NCI-H526 (cell line): ENCODE measurements at places on chromosomes 13 and 19.

DNA sequence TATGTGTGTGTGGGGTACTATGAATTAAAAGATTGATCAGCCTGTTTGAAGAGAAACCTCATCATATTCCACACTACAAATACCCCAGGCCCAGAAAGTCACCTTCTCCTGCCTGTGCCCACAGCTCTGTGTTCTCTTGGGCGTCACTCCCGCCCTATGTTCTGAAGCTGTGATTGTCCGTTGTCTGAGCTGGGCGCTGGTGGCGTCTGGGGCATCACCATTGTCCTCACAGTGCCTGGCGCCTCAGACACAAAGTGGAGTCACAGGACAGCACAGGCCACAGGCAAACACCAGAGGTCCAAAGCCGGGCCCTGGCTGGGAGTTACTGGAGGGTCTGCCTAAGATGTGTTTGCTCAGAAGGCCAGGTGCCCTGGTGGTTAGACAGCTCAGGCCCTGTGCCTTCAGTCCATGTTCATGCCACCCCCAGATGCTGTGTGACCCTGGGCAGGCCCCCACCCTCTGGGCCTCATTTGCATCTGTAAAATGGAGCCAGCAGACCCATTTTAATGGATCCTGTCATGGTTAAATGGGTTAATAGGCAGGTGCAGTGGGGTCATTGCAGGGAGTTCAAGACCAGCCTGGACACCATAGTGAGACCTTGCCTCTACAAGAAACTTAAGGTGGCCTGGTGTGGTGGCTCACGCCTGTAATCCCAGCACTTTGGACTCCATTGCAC lies 34.5 kb downstream of the DNM2 start:
- DNase-seq: no peak

- DNase-seq: peak; percentile 57
Measured at GRCh38 chr13:110023729-110024644, 237.6 kb upstream of the IRS2 start.

DNA sequence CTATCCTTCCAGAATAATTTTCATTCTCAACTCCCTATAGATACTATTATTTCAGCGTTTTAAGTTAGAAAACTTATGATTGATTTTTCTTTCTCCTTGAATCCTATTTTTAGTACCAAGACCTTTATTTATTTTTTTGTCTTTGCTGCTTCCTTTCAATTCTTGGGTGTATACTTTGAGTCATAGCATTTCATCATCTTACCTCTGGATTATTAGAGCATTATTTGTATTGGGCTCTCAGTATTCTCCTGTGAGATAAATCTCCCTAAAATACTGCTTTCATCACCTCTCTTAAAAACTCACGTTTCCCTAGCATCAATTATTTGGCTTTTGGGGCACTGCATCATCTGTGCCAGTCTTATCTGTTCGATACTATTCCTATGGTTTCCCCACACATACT lies 222.8 kb downstream of the POSTN start:
- no peak for DNase-seq

DNA sequence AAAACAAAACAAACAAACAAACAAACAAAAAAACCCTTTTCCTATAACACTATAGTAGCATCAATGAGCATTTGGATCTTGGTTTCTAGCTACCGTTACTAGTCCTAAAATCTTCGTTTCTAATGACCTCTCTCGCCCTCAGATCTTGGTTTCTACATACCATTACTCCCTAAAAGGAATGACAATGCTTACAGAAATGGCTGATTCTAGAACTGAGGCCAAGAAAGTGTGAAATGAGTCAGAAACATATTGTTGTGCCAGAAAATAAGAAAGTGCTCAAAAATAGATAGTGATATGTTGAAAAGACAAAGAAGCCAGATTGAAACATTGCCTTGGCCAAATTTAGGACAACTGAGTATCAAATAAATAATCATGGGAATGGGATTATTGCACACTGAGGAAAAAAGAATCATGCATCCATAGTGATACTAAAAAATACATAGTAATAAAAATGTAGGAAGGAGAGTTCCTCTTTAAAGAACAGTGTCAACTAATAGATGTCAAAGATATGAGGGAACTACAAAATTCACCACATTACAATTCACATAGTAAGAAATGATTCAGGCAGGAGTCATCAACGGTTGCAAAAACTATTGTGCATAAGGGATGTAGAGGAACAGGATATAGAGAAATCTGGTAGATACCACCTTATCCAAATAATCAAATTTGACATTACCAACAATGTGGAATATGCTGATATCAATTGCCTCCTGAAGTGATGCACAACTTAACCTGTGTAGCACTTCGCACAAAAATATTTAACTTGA lies 386.6 kb downstream of the DIAPH3 start:
- DNase-seq: no peak

DNA sequence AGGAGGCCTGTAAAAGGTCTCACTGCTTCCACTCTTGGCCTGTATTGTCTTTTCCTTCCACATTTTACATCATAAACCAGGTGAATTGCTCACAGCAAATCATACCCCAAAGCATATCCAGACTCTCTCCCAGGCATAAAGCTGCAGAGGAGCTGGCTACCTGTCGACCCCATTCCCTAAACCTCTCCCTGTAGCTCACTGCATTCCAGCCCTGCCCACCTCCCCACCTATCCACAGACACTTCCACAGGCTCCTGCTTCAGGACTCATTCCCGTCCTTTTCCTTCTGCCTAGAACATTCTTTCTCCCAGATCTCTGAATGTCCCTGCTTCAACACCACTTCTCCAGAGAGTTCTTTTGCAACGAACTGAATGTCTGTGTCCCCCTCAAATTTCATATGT lies 46.4 kb upstream of the STARD13 start:
- no peak for DNase-seq

DNA sequence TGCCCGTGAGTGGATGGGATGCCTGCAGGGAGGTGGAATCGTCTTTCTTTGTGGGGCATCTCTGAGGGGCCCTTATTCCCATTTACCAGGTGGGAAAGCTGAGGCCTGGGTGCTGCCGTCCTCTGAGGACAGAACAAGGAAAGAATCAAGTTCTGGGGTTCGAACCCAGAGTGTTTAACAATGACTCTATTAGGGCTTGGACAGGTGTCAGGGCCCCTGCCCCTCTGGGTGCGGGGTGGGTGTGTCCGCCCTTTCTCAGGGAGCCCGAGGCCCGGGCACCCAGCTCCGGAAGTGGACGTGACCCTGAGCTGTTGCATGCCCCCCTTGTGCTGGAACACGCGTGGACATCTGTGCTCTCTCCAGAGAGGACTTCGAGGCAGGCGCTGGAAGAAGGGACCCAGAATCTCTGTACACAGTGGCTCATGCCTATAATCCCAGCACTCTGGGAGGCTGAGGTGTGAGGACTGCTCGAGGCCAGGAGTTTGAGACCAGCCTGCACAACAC lies 10.8 kb downstream of the NDUFA11 start:
- no peak for DNase-seq

DNA sequence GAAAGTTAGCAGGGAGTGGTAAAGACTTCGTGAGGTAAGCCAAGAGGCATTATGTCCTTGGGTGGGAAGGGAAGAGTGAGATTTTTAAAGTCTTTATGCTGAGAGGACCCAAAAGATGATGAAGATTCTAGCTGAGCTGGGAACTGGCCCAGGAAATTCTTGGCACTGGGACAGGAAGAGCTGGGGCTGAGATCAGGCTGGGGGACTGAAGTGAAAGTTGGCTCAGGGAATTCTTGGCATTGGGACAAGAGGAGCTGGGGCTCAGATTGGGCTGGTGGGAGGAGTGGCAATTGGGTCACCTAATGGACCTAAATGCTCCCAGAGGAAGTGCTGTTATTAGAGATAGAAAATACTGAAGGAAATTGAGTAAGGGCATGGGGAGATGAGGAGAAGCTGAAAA lies 8.8 kb downstream of the SCEL start:
- DNase-seq: no peak

DNA sequence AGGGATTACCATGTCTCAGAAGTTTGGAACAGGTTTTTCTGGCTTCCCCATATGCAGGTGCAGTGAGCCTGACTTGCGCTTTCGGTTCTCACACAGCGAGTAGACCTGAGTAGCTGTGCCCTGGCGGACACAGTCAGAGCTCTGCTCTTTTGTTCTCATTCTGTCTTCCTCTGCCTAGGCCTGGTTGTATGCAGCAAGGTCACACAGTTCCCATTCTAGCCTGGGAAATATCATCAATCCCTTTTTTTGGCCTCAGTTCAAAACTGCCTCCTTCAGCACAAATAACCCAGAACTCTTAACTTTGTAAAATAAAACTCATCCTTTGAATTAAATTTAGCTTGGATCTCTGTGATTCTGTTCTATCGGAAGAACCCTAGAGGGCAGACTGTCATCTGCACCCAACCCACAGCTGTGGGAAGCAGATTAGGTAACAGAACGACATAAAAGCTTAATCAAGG lies 10.2 kb downstream of the OXGR1 start:
- DNase-seq: peak; percentile 94

DNA sequence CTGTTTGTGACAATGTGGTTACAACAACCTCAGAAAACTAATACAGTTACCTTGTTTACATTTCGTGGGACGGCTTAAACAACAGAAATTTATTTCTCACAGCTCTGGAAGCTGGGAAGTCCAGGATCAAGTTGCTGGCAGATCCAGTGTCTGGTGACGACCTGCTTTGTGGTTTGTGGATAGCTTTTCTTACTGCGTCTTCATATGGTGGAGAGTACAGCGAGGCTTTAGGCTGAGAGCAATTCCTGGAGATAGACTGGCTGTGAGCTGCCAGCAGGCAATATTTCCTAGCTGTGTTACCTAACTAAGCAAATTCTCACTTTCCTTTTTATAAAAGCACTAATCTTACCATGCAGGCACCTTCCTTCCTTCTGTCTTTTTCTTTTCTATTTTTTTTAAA lies 1203.5 kb upstream of the PRR20A start:
- DNase-seq: no peak

- DNase-seq: no peak
Measured at GRCh38 chr13:20291037-20291436, 58.9 kb upstream of the GJB6 start.

DNA sequence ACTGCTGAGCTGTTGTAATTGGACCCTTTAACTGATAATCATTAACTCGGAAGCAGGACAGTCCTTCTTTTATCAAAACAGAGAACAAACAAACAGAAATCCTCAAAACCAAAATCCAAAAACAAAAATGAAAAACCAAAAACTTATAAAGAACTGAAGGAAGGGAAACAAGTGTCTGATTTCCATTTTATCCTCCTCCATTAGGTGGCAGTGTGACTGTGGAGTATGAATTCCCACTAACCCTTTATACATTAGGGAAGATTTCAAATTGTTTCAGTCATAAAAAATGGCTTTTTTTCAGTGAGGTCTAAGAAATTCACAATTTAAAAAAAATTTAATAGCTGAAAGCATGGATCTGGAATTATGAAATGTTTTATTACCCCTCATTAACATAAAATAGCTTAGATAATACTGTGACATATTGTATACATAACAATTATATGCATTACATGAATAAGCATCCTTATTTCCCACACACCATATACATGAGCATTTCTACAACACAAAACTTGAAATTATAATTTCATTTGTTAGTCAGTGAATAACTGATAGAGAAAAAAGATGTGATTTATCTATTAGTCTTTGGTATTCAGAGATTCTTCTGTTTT lies 1074.3 kb upstream of the PCDH9 start:
- DNase-seq: no peak

- DNase-seq: no peak
Measured at GRCh38 chr19:13063461-13064091, 39.1 kb downstream of the LYL1 start.

DNA sequence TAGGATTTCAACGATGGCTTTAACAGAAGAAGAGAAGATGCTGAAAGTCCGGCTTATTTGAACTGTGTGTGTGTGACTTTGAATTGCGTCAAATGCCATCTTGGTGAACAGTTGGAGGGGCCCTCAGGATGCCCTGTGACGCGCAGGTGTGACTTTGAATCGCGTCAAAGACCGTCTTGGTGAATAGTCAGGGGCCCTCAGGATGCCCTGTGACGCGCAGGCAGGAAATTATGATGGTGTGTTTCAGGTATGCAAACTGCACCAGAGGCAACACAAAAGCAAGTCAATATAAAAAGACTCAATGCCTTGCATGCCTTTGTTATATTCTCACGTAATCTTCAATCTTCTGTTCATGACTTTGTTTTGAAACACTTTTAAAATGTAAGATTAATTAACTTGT lies 29.2 kb downstream of the ATP11A start:
- DNase-seq: no peak

GRCh38 chr13:72537395-72537780 lies 190.0 kb downstream of the MZT1 start:
- no peak for DNase-seq

GRCh38 chr13:100541897-100542825 lies 46.4 kb downstream of the GGACT start:
- DNase-seq: peak; percentile 47

- DNase-seq: no peak
Measured at GRCh38 chr13:61030445-61030844, 385.2 kb downstream of the PCDH20 start.

DNA sequence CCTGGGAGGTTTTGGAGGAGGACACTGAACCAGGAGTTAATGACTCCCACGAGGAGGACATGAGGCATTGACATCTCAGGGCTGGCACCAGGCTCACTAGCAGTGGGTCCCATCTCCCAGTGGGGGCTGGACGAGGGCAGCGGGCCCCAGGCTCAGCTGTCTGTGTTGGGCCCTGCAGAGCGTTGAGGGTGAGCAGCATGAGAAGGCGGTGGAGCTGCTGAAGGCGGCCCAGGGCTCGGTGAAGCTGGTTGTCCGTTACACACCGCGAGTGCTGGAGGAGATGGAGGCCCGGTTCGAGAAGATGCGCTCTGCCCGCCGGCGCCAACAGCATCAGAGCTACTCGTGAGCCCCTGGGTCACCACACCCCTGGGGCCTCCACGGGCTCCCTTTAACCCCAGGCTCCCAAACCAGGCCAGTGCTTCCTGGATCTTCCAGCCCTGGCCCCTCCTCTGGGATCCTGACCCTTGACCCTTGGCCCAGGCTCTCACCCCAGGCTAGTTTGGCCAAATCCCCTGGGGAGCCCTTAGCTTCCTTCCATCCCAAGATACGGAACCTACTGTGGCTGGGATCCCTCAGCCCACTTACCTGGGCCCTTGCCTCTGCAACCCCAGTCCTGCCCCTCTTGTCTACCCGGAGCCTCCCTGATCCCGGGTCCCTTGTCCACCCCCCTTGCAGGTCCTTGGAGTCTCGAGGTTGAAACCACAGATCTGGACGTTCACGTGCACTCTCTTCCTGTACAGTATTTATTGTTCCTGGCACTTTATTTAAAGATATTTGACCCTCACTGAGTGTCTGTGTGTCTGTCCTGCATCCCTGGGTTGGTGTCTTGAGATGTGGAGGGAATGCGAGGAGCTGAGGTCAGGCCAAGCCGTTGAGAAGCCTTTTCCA lies 1.0 kb downstream of the C19orf73 start:
- DNase-seq: no peak
